ENCODE measurements at places on chromosomes 7 and 10. TPM values are rescaled to one million over a fixed set of nuclear protein-coding genes. Genes with fewer than 3 reads are reported as not detected.

DNA sequence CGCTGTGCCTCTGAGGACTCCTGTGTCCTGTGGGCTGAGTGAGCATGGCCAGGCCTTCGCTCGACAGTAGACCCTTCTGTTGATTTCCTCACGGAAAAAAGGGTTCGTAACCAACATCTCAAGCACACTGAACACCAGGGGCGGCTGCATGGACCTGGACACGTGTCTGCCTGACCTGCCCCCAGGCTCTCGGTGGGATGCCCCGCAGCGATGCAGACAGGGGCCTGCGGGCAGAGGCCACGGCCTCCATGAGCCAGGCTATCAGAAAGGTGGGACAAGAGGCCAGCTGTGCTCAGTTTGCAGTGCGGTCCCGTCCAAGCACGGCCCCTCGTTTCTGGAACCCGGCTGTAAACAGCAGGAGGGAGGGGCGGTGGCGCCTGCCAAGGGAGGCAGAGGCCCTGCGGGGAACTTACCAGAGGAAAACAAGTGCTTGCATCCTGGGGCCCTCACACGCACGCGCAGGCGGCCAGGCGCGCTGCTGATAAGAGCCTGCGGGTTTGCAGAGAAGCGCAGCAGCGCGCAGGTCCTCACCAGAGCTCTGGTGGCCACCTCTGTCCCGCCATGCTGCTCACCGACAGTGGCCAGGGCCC, 10.6 kb downstream of the GPR146 start:
- peak; percentile 90 for DNase-seq

The SPDYE2 gene
- 0.47 TPM for total RNA-seq

- no peak for DNase-seq
Observed at GRCh38 chr7:1514995-1515401, 10.8 kb upstream of the INTS1 start.

- peak; percentile 82 for DNase-seq
Observed at GRCh38 chr7:100015232-100016214, at the start of gene ZKSCAN1. TSS of gene ZKSCAN1 (plus strand) at chr7:100015596. CDS start at chr7:100023507, 7,911 bp downstream.

The MYOF gene
- 50.5 TPM for total RNA-seq

The LRRD1 gene
- total RNA-seq: 0.60 TPM

DNA sequence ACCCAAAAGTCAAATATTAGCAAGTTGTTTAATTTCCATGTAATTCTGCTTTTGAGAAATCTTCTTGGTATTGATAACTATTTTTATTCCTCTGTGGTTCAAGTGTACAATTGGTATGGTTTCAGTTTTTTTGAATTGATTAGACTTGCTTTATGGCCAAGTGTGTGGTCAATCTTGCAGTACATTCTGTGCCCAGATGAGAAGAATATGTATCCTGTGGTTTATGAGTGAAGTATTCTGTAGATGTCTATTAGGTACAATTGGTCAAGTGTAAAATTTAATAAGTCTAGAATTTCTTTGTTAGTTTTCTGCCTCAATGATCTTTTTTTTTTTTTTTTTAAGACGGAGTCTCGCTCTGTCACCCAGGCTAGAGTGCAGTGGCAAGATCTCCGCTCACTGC, 36.6 kb upstream of the C7orf33 start:
- DNase-seq: no peak

The IFT22 gene
- 29.0 TPM for total RNA-seq

DNA sequence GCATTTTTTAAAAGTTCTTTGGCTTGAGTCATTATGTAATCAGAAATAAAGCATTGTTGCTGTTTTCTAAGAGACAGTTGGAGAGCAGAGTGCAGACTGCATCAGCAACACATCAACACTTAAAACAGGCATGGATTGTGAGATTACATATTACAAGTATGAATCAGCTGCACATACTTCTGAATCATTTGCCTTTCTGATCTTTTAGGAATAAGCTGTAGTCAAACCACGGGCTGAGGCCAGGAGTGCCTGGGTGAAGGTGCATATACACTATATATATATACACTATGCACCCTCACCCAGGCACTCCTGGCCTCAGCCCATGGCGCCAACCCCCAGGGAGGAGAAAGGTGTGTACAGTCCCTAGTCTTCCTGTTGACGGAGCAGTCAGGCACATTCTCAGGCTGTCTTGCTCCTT, 52.4 kb upstream of the DLX6 start:
- no peak for DNase-seq

DNA sequence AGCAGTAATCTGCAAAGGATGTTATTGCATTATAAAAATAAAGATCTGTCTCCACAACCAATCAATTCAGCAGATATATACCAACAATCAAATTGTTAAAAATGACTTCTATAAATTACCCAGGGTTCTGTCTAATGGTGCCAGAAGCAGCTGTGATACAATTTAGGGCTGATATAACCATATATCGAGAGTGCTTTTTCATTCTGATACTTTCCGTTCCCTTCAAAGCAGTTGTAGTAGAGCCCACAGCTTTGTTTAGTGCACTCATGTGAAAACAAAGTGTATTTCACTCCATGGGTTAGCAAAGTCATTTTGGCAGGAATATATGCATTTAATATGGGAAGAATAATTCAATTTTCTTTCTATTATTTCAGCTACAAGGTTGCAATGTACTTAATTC, 83.1 kb upstream of the CHCHD3 start:
- no peak for DNase-seq

DNA sequence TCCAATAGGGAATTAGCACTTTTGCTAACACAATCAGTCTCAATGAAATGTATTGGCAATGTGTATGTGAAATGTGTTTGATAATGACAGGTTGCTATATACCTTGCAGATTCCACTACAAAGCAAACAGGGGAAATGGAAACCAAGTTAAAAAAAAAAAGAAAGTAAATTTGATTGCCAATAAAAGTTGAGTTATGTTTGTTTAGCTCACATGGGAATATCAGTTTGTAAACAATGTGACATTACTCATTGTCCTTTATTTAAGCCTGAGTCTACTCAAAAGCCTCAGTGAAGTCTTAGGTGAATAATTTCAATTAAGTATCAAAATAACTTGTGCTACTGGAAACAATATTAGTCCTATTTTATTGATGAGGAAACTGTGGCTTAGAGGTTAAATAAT, 285.2 kb downstream of the CACNA2D1 start:
- no peak for DNase-seq
